ENCODE measurements at places on chromosomes 1 and 21.

- no peak for DNase-seq
These were observed 27.3 kb downstream of the VANGL2 start for GRCh38 chr1:160427625-160428024.

DNA sequence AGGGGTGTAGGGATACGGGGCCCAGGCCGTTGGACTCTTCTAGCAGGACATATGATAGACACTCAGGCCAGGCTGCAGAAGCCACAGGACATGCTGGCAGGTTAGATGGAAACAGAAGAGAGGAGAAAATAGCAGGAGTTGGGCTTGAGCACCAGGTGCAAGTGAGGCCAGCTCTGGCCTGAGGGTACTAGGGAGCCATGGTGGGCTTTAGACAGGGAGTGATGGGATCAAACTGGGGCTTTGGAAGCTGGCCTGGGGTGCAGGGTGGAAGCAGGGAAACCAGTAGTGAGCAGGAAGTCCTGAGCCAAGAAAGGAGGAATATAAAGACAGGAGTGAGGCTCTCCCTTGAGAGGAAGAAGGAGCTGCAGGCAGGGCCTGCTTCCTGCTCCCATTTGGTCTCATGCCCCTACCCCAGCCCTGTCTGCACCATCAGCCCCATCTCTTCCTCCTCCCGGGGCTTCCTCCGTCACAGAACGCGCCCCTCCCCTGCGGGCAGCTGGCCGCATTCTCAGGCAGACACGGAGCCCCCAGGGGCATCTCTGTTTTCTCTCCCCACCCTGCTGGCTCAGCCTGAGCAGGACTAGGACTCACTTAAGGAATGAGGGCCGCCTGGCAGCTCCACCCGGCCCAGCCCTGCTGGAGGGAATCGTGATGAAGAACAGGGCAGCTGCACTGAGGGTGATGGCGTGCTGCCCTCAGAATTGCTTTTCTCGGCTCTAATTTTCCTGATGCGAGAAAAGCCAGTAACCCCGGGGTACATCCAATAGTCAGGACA, 165.5 kb upstream of the TMEM51 start:
- DNase-seq, result no peak

DNA sequence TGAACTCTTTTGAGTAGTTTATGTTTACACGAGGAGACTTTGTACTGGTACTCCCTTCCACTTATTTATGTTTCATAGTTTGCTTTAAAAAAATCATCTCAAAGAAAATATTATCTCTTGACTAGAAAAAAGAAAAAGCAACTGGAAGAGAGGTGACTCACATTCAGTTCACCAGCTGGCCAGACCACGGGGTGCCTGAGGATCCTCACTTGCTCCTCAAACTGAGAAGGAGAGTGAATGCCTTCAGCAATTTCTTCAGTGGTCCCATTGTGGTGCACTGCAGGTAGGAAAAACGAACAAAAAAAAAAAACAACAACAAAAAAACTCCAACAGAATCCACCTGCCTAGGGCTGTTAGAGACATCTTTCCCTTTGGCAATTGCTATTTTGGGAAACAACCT, 102.9 kb downstream of the PTPRC start:
- DNase-seq, result no peak

DNA sequence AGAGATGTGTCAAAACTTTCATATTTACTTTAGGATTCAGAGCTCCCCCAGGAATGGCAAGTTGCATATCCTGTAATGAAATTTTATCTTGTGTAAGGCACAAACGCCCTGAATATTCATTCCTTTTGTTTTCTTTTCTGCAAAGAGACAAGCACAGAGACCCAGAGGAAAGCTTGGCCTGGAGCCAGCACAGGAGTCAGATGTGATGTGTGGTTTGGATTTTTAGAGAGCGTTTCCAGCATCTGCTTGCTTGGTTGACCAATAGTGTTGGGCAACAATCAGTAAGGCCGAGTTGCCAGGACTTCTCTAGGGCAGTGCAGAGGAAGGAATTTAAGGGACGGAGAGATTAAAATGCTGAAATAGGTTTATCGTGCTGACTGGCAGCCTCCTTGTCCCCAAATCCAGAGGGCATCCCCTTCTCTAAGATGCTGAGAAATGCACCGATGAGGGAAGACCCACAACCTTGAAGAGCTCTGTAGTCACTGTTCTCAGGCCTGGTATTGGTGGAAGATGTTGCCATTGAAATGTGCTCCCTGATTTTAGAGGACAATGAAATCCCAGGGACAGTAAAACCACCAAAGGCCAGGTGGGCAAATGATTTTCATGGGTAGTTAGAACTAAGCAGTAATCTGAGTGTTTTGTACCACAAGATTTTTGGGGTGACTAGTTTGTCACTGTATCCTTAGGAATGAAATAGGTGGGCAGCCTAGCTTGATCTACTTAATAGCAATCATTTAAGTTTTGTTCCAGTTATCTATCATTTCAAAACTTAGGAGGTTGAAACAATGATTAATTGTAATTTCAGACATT, 37.9 kb upstream of the RHOU start:
- no peak for DNase-seq

DNA sequence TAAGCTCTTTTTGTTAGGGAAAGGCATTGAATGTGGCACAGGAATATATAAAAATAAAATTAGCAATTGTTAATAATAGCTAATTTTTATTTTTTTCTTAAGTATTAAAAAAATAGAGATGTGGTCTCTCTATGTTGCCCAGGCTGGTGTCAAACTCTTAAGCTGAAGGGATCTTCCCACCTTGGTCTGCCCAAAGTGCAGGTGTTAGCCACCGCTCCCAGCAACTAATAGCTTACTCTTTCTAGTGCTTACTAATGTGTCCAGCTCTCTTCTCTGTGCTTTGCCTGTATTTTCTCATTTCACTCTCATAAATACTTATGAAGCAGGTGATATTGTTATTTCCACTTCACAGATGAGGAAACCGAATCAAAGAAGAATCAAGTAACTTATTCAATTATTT, 13.4 kb upstream of the IL24 start:
- DNase-seq, result no peak

DNA sequence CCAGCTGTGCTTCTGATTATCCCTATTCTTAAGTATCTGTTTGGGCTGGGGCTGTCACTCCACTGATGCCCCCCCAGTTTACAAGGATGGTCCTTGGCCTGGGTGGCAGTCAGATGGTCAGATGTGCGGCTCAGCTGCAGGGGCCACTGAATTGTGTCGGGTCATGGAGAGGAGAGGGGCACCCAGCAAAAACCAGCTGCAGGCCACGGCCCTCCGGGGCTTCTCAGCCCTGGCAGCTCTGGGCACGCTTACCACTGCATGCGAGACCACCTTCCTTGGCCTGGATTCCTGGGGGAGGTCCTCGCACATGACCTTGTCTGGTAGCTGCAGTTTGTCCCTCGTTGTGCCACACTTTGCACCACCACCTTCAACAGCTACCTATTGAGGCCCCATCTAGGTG, 164.9 kb upstream of the TMEM51 start:
- DNase-seq, result no peak

GRCh38 chr1:225461533-225462428, 33.9 kb upstream of the LBR start:
- no peak for DNase-seq

DNA sequence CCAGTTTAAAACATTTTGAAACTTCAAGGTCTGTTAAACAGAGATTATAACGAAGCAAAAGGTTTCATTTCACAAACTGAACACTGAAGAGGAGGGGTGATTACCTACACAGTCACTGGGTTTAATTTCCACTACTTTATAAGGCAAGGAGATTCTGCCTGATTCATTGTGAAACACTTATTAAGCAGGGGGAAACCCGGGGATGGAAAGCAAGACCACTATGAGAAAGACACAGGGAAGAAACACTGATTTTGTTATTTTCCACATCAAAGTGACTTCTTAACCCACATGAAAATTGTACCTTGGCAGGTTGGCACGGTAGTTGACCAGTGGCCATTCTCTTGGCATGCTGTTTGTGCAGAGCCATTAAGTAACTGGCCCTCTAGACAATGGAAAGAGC, 8.1 kb upstream of the F5 start:
- DNase-seq, result no peak

DNA sequence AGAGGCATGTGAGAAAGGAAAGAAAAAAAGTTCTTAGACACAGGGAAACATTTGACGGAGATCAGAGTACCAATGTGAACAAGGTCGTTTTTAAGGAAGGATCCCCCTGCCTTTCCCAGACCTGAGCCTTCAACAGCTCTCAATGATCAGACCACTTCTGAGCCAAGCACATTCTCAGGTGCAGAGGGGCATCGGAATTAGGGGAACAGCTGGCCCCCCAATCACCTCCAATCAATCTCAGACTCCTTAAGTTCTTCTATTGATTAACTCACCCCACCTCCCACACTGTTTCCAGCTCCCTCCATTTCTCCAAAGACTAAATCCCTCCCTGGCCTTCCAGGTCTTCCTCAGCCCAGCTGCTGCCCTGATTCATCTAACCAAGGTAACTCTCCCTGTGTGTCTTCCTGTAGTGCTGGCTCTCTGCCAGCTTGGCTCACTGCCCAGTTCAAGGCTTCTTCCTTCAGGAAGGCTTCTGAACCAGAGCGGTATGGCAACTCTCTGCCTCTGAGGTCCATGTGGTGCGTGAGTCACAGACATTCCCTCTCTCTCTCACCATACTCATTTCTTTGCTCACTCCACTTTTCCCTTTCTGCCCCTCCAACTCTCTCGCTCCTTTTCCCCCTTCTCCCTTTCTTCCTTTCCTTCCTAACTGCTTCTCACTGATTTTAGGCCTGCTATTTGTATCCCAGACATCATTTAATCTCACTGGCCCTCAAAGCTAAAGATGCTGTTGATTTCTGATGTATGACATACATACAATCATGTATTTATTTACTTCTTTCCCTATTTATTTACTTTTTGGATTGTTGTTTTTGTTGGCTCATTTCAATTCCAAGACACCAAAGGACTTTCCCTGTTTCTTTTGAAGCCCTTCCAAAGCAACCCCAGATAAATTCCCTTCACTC, 18.1 kb downstream of the CFAP45 start:
- DNase-seq, result peak; percentile 71

- no peak for DNase-seq
These were observed 28.7 kb downstream of the SYNJ1 start for GRCh38 chr21:32698971-32699693.

DNA sequence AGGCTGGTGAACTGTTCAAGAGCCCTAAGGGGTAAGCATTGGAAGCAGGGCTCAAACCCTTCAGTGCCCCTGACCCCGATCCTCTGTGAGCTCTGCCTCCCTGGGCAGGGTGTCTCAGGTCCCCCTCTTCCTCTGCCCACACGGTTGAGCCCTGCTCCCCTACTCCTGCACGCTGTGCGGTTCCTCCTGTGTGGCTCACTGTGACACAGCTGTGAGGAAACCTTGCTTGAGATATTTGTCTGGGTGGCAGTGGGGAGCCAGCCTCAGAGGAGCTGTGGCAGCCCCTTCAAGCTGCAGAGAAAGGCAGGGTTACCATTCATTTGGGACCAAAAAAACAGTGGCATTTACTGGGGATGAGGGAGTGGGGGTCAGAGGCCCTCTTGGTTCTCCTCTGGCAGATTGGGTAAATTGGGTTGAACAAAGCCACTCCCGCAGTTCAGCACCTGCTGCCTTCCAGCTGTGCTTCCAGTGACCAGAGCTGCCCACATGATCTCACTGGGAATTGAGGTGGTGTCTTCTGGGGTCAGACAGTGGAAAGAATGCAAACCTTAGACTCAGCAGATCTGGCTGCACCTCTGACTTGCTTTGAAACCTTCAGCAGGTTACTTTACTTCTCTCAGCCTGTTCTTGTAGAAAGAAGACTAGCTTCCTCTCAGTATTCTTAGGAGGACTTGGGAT, 60.6 kb upstream of the CD1D start:
- DNase-seq, result no peak

DNA sequence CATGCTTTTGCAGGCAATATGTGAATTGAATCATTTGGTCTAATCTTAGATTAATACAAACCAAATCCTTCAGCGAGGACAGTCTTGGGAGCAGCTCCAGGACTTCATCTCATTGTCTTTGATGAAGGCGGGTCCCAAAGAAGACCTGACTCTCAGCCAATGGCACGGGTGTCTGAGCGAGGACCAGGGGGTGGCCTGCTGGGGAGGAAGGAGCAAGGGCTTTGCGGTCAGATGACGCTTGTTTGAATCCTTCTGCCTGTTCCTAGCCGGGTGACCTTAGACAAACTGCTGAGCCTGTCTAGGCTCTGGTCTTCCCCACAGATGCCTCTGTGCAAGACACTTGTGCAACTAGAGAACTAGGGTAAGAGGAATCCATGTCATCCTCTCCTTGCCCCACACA, 312.1 kb upstream of the VAMP3 start:
- no peak for DNase-seq

DNA sequence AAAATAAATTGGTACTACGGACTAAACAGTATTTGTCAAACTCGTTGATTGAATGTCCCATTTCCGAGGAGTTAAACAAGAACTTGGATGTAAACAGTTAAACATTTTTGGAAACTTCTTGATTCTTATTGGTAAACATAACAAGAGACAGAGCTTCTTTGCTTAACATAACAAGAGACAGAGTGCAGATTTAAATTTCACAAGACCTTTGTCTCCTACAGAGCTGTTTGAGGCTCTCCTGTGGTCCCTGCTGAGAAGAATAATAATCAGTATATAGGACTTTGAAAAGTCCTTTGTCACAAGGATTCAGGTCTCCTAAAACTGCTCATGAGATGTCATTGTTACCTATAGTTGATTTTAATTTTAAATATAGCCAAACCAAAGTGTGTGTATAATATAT, 170.6 kb upstream of the C21orf91 start:
- DNase-seq, result no peak

DNA sequence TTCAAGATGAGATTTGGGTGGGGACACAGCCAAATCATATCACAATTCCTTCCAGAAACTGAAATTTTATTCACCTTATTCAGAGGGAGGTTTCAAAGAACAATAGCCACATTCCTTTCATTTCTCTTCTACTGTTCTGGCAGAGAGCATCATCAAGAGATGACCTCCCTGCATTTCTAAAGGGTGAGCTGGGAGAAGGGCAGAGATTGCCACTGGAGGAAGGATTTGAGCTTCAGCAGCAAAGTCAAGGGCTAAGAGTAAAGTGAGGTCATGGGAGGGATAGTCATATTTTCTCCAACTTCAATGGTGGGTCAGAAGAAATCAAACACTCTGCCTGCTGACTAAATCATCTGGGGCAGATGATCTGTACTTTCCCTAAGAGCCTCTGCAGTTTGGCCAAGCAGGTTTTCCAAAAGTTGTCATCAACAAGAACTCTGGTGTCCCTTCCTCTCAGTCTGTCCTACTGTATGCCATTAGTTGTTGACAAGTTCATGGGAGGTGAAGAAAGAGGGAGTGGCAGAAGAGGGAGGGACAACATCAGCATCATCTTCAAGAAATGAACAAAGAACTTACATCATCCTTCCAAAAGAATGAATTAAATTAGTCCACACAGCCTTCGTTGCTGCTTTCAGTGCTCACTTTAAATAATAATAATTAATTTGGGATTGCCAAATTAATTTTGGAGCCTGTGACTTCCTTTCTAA, 298.3 kb downstream of the ASTN1 start:
- DNase-seq, result no peak

GRCh38 chr1:97441966-97442365, 478.9 kb downstream of the DPYD start:
- no peak for DNase-seq
